ENCODE measurements at places on chromosomes 13 and 19.

DNA sequence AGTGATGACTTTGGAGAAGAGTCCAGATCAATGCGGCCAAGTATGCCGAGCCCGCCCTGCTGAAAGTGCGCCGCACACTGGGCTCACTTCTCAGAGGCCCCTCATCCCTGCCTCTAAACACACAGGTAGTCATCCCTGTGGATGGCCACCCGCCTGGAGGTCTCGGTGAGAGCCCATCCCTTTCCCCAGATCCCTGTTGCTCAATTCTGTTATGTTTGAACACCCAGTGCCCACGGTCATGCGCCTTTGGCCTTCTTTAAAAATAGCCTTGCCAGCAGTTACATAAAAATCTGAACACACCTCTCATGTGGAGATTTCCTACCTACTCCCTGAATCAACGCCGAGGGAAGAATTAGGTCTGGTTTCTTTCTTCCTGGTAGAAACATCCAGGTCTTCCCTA, 11.9 kb downstream of the ELAVL1 start:
- no peak for DNase-seq

DNA sequence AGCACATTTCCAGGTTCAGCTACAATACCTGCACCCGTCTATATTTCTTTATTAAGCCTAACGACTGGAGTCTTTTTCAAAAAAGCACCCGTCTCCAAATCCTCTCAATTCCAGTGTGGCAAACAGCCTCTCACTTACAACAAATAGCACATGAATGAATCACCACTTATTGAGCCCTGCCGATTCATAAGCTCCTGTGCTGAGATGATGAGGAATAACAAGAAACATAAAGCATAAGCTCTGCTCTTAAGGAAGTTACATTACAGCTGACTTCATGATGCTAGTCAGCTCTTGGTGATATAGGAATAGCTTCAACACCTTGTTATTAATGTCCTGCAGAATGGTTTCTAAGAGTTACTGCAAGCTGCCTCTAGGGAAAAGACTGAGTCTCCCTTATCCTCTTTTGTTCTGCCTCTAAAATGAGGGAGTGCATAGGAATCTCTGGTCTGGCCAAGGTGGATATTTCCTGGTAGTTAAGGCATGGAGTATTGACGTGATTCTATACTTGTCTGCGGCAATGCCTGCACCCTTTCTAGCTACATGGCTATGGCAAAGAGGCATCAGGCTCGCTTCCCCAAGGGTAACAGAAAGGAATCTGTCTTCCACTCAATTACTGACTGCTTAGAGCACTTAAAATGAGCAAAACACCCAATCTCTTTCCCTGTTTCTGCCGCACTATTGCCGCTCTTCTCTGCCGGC, 195.7 kb downstream of the KLF12 start:
- no peak for DNase-seq

DNA sequence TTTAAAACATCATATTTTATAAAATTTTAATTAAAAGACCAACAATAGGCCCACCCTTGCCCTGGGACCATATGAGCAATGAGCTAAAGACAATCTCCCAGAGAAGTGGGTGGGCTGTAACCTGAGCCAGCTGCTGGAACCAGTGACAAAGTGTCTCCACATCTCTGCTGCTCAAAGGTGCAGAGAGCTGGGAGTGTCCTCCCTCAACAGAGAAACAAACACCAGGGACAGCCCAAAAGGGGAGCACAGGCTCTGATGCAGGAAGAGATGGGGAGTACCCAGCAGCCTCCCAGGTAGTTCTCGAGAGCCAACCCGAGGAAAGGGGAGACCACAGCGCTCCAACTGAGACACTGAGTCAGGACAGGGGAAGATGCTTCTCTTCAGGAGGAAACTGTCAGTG, 39.1 kb downstream of the DOCK9 start:
- no peak for DNase-seq

- DNase-seq: no peak
Measured at GRCh38 chr13:111095031-111095840, 19.9 kb upstream of the ARHGEF7 start.

GRCh38 chr19:37988758-37989635, 82.0 kb downstream of the SIPA1L3 start:
- no peak for DNase-seq

- DNase-seq: no peak
Measured at GRCh38 chr13:98954313-98954712, 23.6 kb downstream of the DOCK9 start.

GRCh38 chr19:53462861-53463260, 4.7 kb upstream of the ZNF813 start:
- no peak for DNase-seq
